ENCODE measurements at places on chromosomes 2 and 18.

- no peak for DNase-seq
Observed at GRCh38 chr2:24912523-24912922, 7.5 kb downstream of the ADCY3 start.

DNA sequence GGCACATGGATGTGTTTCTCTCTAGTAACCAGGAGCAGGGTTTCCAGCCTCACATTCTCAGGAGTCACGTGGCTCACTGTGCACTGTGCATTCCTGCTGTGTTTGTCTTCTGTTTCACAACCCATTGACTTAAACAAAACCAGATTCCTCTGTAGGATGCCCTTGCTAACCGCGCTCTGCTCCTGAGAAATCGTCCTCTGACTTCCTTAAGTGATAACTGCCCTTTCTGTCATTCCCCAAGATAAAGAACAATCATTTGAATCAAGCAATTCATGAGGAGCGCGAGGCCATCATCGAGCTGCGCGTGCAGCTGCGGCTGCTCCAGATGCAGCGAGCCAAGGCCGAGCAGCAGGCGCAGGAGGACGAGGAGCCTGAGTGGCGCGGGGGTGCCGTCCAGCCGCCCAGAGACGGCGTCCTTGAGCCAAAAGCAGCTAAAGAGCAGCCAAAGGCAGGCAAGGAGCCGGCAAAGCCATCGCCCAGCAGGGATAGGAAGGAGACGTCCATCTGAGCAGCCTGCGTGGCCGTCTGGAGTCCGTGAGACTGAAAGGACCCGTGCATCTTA is 60.2 kb downstream of the RALBP1 start:
- no peak for DNase-seq

GRCh38 chr18:5282770-5283169 is 12.8 kb downstream of the ZBTB14 start:
- DNase-seq, result no peak

GRCh38 chr2:144511937-144512336 is 8.0 kb downstream of the ZEB2 start:
- DNase-seq, result no peak

DNA sequence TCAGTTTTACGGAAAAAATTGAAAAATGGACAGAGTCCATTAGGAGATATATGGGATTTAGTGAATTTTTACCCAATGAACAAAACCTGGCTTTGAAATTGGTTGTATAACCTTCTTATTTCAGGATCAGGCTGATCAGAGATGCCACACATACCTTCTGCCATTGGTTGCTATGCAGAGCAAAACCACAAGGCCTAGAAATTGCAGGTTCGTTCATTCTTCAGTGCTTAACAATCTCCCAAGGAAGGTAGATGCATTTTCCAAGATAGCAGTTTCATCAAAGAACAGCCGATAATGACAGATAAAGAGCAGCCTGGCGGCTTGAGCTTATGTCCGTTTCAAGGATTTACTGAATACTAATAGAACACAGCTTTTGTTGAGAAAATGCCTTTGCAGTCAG is 868.8 kb downstream of the EPHA4 start:
- DNase-seq, result no peak

GRCh38 chr2:223036790-223037444 is 15.1 kb upstream of the KCNE4 start:
- no peak for DNase-seq

GRCh38 chr2:147777394-147777793 is 67.4 kb upstream of the ACVR2A start:
- DNase-seq, result no peak

DNA sequence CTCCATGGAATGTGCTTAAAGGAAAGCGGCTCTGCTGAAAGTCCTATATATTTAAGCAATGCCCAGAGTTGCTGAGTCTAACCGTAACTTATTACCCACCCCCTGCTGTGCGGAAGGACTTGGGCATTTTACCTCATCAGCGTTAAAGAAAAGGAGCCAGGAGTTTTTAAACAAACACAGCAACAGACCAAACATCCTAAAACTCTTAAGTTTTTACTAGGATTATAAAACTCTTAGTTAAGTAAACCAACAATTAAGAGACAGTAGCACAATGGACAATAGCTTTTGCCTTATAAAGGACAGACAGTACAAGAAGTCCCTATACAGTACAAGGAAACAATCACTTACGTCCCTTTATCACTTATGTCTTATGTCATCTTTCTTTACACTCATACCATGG is 90.2 kb downstream of the ZNF521 start:
- DNase-seq, result no peak

DNA sequence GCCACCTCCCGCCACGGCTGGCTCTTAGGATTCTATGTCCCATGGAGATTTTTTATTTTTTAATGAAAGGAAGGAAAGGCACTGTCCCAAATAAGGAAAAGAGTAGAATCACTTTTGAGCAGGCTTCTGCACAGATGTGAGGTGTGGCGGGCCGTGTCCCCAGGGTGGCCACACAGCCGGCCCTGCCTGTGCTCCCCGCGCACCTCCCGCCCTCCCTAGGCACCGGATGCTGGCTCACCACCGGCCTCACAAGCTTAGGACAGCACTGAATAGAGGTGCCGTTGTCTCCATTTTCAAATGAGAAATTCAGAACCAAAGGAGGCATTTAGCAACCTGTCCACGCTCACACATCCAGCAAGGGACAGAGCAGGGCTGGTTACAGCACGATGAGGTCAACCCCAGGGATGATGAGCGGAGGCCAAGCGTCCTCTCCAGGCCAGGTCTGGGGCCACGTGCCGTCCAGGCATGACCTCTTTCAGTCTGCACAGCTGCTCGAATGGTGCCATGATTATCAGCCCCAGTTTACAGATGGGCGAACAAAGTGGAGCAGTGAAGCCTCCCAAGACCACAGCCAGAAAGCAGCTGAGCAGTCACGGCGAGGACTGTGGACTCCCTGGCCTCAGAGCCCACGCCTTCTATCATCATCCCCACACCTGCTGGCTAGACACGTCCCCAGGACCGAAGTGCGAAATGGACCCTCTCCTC is 20.7 kb upstream of the TEX51 start:
- no peak for DNase-seq

DNA sequence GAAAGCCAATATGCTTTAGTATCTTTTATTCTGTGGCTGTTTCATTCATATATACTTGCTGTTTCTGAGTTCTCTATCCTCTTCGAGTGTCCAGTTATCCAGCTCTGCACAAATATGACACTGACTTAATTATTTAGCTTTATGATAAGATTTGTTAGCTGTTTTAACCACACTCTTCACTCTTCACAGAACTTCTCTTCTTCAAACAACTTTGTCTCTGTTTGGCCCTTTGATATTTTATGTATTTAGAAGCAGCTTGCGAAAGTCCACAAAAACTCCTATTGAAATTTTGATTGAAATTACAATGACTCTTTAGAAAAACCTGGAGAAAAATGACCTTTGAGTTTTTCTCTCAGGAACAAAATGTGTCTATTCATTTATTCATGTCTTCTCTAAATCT is 407.0 kb downstream of the CPS1 start:
- DNase-seq, result no peak

GRCh38 chr2:209629597-209629996 is 142.0 kb upstream of the UNC80 start:
- DNase-seq, result no peak

DNA sequence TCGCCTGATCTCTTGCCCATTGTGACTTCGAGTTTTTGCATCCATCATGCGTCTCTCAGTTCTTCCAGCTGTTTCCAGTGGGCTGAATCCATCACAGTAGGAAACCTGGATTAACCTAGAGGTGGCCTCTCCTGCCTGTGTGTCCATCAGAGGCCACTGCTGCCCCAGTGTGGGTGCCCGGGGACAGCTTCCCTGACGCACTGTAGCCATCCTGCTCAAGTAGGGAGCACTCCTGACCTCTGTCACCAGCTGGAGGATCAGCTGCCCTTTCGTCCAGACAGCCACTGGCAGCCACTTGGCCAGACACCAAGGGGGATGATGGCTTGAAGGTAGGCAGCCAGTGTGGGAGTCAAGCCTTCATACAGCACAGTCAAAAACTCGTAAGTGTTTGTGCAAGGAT is 36.9 kb upstream of the LBH start:
- DNase-seq, result no peak

- DNase-seq, result no peak
Observed at GRCh38 chr2:39359453-39360038, 77.5 kb downstream of the MAP4K3 start.

DNA sequence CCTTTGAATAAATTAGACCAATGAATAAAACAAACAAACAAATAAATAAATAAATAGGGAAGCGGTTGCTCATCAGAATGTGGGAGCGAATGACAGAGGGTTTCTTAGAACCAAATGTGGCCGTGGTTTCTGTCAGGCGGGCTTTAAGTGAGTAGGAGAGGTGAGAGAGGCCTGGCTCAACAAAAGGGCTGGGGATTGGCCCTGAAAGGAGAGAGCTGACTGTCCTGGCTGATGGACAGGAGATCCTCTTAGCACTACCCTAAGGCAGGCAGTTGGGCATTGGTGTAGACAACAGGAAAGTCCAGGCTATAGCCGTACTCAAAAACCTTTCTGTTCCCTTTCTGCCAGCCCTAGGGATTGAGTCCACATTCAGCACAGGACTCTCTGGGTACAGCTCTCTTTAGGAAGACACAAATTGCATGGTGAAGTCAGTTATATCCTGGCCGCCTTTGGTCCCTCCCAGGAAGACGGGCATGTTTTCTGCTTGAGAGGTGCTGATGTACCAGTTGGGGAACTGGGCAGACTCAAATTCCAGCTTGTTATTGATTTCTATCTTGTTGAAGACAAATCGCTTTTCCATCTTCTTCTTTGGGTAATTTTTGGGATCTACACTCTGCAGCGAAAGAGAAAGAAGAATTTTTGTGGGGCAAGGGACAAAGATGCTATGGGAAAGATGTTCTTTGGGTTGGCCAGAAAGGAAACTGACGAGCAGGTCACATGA is 6.5 kb downstream of the IL1B start:
- no peak for DNase-seq

DNA sequence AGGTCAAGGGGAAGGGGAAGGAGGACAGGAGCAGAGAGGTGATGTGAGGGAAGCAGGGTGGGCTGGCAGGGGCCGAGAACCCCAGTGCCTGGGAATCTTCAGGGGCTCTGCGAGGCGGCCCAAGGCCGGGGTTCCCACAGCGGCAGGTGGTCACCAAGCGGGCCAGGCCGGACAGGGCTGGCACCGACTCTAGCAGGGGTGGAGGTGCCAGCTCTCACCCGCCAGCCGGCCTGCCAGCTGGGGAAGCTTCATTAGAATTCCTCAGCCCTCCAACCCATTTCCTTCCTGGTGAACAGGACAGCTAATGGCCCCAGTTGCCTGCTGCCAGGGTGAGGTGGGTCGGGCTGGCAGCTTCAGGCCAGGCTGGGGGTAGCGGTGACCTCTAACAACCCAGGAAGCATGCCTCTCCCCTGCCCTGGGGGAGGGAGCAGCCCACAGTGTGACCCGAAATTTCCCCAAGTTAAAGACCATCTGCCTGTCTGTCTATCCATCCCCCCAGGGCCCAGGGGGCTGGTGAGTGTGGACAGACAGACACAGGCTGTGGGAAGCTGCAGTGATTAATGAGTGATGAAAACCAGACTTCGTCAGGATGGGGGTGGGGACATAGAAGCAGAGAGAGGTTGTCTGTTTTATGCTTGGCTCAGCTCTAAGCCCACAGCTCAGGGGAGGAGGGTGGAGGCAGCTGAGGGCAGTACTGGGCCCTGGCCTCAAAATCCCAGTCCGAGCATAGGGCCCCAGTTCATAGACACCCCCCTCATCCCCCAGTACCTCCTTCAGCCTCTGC is 144.1 kb downstream of the ZFP36L2 start:
- no peak for DNase-seq

DNA sequence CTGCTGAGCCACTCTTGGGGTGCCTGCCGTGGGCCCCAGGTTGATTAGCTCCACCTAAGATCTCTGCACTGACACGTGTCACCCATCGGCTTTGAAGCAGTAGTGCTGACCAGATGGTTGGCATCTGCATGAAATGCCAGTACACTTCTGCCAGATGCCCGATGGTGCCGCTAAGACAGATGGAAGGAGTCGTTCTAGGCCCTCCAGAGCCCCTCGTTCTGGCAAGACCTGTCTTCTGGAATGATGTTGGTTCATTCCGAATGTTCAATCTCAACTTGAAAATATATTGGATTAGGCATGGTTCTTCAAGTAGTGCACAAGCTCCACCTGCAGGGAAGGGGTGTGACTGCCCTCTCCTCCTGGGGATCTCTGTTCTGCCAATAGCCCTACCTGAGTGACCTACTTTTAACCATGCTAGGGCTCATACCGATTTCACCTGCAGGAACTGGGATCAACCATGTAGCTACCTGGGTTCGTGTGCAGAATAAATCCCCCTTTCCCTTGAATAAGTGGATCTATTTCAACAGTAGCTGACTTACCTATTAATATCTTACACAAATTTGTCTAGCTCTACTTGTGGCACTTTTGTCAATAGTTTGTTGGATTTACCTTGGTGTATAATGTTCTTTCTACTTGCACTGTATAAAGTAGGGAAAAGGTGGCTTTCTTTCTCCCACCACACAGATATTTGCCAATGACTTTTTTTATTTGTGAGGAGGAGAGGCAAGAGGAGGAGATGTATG is 342.6 kb downstream of the CTNNA2 start:
- no peak for DNase-seq

DNA sequence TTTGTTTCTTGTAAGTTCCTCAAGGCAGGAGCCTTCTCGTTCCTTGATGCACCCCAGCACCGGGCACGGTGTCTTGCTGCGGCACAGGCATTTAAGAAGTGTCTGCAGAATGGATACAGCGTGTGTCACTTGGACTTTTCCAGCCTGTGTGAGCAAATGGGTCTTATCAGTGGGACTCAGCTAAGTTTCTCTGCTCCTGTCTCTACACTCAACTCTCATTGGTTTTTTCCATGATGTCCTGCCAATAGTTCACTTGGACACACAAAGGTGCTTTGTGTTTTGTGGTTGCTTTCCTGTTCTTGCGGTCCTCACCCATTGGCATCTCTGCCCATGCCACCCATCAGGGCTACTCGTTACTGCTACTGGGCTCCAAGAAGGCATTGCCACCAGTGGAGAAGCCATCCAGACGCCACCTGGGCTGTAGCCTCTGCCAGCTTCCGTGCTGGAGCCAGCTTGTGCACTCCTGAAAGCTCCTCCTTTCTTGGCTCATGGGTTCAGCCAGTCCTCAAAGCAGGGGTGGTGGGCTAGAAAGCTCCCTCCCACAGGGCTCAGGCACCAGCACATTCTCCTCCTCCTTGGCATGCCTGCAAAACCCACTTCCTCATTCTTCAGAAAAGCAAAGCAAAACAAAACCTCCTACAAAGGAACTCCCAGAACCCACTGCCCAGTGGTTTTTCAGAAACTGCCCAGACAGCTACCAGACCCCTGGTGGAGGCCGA is 41.4 kb downstream of the IL1R2 start:
- no peak for DNase-seq

GRCh38 chr18:33733376-33733775 is 155.4 kb downstream of the ASXL3 start:
- DNase-seq, result no peak

GRCh38 chr18:47265197-47265596 is 13.7 kb upstream of the SKOR2 start:
- no peak for DNase-seq

DNA sequence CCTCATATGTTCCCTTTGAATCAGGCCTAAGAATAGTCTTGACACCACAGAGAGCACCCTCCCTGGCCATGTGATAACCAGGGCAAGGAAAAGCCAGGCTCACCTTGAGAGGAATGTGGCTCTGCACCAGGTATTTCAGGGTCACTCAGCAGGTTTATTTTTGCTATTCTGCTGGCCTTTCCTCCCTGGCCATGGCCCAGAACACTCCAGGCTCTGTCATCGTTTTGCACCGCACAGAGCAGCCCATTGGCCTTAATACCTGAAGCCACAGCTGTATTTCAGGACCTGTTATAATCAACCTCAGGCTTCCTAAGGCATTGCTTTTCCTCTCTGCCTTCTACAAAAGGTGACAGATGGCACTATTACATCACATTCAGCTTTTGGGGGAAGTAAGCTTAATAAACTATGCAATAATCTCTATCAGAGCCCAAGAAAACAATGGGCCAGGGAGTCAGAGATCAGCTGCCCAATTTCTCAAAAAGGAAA is 668.3 kb downstream of the IRS1 start:
- no peak for DNase-seq
